Activated CD4-positive, alpha-beta T cell treated with anti-CD3 and anti-CD28 coated beads, Interleukin-2, amount 50 U/mL, for 4 hours (primary cell): ENCODE measurements at places on chromosomes 7 and 10.
A peak's percentile ranks its signal among the peaks of the same experiment; 100 is the strongest.

DNA sequence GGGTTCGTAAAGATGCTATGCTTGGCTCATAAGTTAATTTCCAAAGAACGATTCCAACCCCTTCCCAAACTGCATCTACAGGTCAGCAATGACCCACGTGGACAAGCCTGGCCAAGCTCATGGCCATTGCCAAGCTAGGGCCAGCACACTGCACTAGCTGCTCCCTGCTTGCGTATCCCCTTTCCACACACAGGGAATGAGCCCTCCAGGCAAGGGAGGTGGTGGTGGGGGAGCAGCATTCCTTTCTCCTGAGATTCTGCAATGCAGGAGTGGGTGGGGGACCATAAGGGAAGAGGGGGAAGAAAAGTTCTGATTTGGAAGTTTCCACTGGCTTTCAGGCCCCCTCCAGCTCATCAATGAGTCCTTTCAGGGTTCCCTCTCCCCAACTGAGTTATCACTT, 56.0 kb downstream of the SH3PXD2A start:
- DNase-seq = no peak

DNA sequence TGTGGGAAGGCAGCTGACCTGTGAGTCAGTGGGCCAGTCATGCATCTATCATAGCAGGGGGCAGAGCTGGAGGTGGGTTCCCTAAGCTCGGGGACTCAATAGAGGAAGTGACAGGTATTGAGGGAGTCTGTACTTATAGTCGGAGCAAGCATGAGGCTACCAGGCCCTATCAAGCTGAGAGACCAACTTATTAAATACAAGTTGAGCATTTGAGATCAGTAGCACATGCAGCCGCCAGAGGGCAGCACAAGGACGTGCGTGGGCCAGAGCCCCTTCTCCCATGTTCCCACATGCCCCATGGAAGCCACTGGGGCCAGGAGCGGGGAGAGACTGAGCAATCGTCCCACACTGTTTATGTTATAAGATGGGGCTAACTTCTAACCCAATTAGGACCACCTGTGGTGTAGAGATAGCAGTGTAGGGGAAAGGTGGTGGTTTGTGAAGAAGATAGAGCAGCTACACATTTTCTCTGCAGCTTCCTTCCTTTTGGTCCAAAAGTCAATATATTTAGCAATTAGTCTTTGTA, 13.0 kb upstream of the STK31 start:
- peak; percentile 37 for DNase-seq

DNA sequence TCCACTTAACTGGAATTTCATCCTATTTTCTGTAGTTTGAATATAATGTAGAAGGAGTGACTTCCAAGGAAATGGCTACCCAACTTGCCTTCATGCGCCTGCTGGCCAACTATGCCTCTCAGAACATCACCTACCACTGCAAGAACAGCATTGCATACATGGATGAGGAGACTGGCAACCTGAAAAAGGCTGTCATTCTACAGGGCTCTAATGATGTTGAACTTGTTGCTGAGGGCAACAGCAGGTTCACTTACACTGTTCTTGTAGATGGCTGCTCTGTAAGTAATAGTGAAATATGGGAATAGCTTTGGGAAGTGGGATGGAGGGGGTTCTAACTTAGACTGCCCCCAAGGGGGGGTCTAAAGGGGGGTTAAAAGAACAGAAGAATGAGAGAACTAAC, 34.5 kb downstream of the COL1A2 start:
- DNase-seq = no peak

DNA sequence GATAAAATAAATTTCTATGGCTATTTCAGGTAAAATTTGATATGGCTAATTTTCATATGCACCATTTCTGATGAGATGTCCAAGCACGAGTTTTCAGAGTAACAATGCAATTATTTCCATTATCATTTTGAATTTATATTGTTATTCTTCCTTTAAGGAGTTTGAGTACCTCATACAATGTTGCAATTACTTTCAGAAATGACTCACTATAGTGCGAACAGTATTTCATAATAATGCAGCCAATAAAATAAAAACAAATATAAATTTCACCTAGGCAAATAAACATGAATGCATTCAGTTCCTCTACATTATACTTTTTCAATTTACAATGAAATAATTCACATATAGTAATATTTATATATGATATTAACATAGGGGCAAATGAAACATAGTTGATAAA, 78.8 kb upstream of the LRRN3 start:
- no peak for DNase-seq

GRCh38 chr7:111098011-111098925, 7.3 kb downstream of the LRRN3 start:
- peak; percentile 64 for DNase-seq

DNA sequence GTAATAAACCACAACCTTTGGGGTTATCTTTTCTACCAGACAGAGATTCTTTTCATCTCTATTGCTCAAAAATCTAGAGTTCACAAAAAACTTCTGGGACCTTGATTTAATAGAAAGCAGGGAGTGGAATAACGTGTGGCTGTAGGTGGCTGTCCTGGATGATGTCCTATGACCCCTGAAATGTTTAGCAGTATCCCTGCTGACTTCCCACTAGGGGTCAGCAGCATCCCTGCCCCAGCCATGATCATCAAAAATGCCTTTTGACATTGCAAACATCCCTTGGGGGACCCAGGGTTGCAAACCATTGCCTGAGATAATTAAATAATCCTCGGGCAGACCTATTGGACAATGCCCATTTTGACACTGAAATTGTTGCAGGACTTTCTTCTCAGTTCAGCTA, 177.1 kb downstream of the USP6NL start:
- DNase-seq = no peak

DNA sequence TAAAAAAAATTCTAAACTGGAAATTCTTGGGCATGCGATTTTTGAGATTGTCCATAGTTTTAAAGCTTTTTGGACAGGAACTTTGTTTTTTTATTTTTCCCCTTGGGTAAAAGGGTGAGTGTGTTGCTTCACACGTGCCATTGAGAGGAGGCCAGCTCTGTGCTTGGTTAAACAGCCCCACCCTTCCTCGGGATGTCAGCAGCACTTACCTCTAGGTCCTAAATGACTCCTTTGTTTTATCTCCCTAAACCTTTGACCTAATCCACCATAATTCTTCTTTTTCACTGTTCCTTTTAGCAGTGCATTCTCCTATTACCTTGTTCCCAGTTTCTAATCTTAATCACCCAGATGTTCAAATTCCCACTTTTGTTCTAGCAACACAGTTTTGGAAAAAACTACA, 83.5 kb downstream of the SEMA3D start:
- no peak for DNase-seq

- no peak for DNase-seq
Observed at GRCh38 chr10:82319562-82319961, 444.6 kb downstream of the NRG3 start.

DNA sequence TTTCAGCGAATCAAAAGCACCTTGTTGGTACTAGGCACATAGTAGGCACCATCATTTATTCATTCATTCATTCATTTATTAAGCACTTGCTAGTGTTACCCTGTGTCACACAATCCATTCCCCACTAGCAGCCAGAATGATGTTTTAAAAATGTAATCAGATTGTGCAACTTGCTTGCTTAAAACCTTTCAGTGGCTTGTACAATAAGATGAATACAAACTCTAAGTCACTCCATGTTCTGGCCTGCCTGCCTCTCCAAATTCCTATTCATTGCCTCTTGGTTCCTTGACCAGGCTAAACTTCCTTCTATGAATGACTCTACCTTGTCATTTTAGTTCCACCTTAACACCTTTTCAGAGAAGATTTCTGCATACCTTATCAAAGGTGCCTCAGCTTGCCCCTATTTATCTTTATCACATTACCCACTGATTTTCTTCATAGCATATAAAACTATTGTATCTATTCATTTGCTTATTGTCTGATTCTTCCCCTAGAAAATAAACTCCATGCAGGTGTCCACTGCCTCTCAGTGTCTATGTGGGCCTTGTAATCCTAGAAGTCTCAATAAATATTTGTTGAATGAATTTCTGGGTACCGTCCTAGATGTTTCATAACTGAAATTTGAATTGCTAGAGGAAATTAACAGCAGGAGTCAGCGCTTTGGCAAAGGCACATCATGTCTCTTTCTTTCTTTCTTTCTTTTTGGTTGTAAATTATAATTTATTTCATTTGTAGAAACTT, 169.5 kb downstream of the TMEM26 start:
- DNase-seq = no peak

DNA sequence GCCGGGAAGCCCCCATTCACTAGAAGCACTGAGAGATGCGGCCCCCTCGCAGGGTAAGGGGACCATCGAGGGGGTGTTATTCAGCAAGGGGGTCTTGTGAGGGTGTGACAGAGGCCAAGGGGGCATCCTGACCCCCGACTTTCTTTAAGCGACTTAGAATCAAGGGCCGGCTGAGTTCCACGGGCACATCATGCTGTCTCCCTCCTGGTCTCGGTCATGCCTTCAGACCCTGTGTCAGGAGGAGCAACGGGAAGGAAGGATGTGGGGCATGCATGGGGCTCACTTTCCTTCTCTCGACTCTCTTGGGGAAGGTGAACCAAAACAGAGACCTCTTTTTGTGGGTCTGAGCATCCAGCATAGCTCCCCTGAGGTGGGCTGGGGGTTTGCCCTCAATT, 2.5 kb downstream of the ACSL5 start:
- no peak for DNase-seq

GRCh38 chr7:30800785-30801252, 29.6 kb downstream of the MINDY4 start:
- no peak for DNase-seq

- peak; percentile 85 for DNase-seq
Observed at GRCh38 chr10:110226926-110227641, 19.7 kb downstream of the MXI1 start.
